ENCODE measurements at places on chromosomes 1 and 21. TPM values are rescaled to one million over a fixed set of nuclear protein-coding genes. Genes with fewer than 3 reads are reported as not detected.

DNA sequence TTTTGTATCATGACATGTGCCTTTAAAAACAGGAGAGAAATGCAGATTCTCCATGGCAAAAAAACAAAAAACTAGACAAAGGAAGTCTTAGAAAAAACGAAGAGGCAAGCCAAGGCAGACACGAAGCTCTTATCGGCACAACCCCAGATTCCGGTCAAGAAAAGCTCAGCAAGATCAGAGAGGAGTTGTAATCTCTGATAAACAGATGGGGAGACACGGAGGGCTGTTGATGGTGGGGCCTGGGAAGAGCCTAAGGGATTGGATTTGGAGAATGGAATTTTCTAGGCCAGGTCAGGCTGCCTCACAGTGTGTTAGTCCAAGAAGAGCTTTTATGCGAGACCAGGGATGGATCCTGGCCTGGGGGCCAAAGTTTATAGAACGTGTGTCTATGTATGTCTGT, 96.2 kb upstream of the AKT3 start:
- no peak for DNase-seq

DNA sequence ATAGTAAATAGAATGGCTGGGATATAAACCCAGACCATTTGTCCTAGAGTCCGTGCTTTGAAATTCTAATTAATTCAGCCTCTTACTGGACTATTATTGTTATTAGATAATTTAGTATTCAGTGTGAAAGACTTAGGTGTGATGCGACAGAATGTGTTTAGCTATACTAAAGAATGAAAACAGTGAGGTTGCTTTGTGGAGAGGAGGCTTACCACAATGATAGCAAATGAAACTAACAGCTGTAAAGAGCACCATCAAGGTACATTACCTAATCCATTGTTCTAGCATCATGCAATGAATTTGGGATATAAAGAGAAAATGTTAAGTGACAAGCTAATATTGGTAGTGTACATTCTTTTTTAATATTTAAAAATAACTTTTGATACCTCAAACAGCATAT, 911.1 kb downstream of the KCNT2 start:
- DNase-seq: no peak

DNA sequence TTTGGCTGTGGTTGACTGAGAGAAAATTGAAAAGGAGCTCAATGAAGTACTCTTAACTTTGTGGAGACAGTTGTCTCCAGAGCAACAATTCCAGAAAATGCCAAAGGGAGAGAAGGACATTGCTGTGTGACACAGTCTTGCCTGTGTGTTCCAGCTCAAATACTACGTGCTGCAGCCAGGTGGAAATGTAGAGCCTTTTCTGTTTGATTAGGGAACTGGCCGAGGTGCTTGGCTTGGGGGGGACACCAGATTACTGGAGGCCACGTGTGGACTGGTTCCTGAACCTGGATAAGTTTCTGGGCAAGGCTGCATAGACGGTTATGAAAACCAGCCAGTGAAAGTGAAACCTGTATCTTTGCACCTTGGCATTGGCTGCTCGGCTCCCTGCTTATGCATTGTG, 217.9 kb downstream of the CTH start:
- no peak for DNase-seq

DNA sequence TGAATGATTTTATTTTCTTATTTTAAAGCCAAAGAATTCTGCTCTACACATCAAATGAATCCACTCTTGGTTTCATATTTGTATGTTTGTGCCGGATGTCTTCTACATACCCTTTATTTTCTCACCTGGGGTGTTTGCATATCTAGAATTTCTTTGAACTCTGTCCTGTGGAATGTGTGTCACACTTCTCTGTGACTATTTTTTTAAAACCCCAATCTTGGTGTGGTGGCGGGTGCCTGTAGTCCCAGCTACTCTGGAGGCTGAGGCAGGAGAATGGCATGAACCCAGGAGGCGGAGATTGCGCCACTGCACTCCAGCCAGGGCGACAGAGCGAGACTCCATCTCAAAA, 35.4 kb downstream of the CENPF start:
- no peak for DNase-seq

DNA sequence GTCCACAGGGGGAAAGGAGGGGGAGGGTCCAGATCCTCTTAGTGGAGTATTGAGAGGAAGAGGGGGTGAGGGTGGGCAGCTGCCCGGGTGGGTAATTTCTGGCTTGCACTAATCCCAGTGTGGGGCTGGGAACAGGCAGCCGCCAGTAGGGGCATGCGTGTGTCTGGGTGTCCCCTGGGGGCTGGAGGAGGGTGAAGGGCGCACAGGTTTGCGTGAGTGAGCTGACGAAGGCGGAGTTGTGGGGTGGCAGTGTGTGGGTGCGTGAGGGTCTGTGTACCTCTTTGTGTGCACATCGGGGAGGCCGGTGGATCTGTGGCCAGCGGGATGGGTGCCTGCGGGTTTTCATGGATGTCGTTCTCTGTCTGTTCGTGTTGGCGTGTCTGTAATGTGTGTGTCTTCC, 97.3 kb downstream of the PAX7 start:
- no peak for DNase-seq

DNA sequence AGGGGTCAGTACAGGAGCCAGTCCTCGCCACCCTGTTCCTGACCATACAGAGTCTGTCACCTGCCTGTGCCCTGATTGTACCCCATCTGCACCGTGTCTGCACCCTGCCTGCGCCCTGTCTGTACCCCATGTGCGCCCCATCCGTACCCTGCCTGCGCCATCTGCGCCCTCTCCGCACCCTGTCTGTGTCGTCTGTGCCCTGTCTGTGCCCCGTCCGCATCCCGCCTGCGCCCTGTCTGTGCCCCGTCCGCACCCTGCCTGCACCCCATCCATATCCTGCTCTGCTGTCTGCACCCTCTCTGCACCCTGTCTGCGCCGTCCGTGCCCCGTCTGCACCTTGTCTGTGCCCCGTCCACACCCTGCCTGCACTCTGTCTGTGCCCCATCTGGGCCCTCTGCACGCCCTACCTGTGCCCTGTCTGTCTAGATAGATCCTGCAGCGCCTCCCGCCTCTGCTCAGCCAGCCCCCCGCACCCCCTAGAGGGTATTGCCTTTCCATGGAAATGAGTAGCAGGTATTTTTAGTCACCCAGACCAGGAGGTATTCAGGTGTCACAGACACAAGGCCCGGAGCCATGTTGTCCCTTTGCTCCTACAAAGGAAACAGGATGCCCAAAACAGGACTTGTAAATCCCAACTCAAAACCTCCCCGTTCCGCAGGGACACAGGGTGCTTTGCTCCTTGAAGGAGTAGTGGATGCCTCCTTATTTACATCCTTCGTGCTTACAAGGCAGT, 7.7 kb upstream of the NPHP4 start:
- DNase-seq: no peak

DNA sequence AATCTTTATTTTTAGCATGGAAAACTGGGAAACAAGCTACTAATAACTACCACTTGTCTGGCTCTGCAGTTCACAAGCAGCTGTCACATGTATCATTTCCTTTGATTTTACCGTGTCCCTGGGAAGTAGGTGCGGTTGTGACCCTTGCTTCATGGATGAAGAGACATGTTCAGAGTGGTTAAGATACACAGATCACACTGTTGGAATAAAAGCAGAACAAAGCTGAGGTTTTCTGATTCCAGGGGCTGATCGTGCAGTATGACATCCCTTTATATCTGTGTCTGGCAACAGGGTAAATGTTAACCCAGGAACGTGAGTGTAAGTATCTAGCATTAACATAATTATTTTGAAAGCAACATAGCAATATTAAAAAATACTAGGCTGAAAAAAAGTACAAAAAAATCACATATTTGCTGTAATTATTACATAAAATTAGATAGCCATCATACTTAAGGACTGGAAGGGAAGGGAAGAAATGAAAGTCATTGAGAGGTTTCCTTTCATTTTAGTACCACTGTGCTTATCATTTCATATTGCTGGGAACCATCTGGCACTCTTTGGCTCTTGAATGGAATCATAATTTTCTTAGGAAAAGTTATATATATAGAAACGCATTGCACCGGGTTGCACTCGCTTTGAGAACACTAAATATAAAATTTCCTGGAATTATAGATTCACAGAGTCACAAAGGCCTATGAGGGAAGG, 62.8 kb upstream of the PAXBP1 start:
- DNase-seq: no peak

DNA sequence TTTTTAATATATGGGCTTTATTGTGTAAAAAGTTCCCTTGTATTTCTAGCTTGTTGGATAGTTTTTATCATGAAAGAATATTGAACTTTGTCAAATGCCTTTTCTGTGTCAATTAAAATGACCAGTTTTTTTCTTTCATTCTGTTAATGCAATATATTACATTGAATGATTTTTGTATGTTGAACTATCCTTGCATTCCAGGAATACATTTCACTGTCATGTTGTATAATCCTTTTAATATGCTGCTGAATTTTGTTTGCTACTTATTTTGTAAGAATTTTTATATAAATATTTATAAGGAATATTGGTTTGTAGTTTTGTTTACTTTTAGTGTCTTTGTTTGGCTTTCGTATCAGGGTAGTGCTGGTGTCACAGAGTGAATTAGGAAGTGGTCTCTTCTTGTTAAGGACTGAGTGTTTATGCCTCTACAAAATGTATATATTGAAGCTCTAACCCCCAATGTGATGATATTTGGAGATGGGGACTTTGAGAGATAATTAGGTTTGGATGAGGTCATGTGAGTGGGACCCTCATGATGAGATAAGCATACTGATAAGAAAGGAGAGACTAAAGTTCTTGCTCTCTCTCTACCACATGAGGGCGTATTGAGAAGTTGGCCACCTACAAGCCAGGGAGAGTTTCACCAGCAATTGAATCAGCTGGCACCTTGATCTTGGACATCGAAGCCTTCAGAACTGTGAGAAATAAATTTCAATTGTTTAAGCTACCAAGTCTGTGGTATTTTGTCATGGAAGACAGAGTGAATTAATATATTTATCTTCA, 12.0 kb upstream of the SLAMF6 start:
- DNase-seq: no peak

- DNase-seq: no peak
Observed at GRCh38 chr1:235557495-235557894, 53.2 kb upstream of the B3GALNT2 start.

PLA2G4A gene
- 0.91 TPM for total RNA-seq

BARHL2 gene
- not detected for total RNA-seq

GLRX2 gene
- 32.9 TPM for total RNA-seq

EDARADD gene
- total RNA-seq: 0.43 TPM

TMOD4 gene
- 0.51 TPM for total RNA-seq

PDZK1IP1 gene
- not detected for total RNA-seq

KCNN3 gene
- not detected for total RNA-seq

CYB5RL gene
- total RNA-seq: 4.8 TPM

Data from HFFc6 (cell line).